ENCODE measurements at places on chromosomes 6 and 20.
A peak's percentile ranks its signal among the peaks of the same experiment; 100 is the strongest.

GRCh38 chr20:47740121-47740861 lies 45.0 kb downstream of the SULF2 start:
- no peak for DNase-seq

- DNase-seq, result no peak
Measured at GRCh38 chr6:166708460-166708859, 81.4 kb upstream of the RPS6KA2 start.

DNA sequence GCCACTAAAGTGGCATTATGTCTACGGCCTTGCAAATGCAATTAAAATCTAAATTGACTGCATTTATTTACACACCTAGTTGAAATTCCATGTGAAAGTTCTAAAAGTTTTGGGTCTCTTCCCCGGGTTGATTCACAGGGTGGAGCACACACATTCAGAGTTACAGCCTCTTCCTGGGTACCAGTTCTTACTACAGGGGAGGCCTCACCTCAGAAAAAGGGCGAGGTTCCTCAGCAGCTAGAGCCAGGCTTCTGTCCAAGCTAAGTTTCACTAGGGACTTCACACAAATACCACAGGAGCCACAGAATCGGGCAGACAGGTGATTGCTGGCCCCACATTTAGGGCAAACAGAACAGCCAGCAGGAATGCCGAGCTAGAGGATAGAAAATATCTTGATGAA lies 52.7 kb downstream of the DZANK1 start:
- DNase-seq, result no peak

DNA sequence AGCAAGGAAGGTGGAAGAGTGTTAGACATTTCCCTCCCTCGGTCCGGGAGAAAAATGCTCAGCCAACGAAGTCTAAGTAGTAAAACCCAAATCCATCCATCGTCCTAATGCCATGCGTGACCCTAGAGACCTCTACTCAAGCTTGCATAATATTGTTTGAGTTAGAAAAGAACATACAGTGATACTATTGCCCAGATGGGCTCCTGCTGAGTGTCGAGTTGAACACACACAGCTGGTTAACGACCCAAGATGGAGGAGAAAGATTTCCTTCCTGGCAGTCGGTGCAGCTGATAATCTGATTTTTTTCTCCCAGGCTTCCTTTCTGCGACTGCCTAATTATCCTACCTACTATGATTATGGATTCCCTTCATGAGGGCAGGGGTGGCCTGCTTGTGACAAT lies 164.4 kb upstream of the KCNG1 start:
- DNase-seq, result no peak

GRCh38 chr6:7155871-7156579 lies 48.3 kb downstream of the RREB1 start:
- DNase-seq, result no peak

DNA sequence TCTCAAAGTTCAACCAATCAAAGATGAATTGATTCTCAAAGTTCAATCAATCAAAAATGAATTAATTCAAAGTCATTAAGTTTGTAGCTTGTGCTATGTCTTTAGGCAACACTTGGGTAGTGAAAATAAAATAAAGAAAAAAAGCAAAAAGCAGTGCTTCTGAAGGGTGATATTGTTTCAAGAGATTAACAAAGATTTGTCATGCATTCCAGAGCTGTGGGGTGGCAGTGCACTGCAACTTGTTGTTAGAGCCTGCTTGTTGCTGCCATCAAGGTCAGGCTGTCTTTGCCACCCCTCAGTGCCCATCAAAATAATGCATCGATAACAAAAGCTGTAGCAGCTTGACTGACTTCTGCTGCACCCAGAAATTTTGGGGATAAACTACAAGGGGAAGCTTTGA lies 128.6 kb downstream of the RNF144B start:
- DNase-seq, result no peak

- DNase-seq, result no peak
Measured at GRCh38 chr6:159086033-159086618, 41.3 kb upstream of the TAGAP start.

DNA sequence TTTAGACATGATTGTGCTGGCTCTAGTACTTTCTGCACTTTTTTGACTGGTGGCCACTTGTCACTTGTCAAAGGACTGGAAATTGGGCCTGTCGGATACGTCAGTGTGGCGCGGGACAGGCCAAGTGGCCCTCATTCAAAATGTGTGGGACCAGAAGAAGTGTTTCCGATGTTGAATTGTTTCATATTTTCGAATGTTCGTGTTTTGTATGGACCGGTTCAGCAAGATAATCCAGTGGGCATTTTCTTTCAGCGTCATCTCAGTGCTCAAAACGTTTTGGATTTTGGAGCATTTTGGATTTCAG lies 3.5 kb downstream of the KIF25 start:
- DNase-seq, result no peak

DNA sequence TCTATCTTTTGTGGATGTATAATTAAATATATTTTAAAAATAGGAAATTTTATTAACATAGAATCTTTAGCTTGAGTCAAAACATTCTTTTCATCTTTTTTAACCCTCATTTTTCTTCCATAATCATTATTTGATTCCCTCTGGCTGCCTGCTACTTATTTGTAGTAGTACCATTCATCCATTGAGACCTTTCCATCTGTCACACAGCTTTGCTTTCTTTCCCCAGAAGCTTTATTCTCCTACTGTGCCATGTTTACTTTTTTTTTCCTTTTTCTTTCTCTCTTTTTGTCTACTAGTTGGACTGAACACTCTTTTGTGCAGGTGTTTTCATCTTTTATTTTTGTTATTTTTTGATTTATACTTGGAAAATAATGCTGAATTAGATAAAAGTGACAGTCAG lies 522.6 kb upstream of the MMS22L start:
- DNase-seq, result no peak

DNA sequence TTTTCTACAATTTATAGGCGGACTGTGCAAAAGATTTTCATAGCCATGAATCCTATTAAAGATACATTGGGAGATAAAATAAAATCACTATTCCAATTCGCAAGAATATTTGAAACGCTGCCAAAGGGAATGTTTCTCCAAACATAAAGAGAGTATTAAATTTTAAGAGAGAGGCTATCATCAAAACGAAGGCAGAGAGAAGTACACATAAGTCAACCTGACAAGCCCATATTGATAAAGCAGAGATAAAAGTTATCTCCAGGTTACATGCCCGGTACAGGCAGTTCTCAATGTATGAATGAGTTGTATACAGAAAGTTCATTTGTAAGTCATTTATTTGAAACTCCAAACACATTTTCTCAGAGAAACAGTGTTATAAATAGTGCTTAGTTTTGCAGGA lies 193.1 kb downstream of the ATXN1 start:
- DNase-seq, result no peak

GRCh38 chr6:72621291-72622093 lies at the start of gene KCNQ5:
Gene KCNQ5, plus strand, starts transcription at chr6:72622064.
- DNase-seq, result peak; percentile 37

DNA sequence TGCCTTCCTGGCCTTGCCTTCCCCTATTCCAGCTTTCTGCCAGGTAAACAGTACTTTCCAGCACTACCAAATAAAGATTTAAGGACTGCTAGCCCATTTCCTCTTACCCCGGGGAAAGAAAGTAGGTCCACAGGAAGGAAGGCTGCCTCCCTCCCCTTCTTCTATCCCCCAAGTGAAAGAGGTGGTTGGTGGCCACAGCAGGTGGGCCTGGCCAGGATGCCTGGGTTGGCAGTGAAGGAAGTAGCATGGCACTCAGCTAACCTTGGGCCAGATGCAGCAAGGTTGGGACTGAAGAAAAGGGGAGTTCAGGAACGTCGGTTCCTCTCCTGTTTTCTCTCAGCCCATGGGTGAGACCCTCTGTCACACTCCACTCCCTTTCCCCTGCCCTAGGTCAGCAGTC lies 8.9 kb downstream of the NFKBIL1 start:
- DNase-seq, result no peak

GRCh38 chr6:7646394-7646793 lies 56.4 kb downstream of the SNRNP48 start:
- DNase-seq, result no peak

GRCh38 chr6:95517568-95517967 lies 59.8 kb upstream of the MANEA start:
- no peak for DNase-seq

- DNase-seq, result peak; percentile 87
Measured at GRCh38 chr6:47134476-47135189, 92.5 kb upstream of the ADGRF1 start.

DNA sequence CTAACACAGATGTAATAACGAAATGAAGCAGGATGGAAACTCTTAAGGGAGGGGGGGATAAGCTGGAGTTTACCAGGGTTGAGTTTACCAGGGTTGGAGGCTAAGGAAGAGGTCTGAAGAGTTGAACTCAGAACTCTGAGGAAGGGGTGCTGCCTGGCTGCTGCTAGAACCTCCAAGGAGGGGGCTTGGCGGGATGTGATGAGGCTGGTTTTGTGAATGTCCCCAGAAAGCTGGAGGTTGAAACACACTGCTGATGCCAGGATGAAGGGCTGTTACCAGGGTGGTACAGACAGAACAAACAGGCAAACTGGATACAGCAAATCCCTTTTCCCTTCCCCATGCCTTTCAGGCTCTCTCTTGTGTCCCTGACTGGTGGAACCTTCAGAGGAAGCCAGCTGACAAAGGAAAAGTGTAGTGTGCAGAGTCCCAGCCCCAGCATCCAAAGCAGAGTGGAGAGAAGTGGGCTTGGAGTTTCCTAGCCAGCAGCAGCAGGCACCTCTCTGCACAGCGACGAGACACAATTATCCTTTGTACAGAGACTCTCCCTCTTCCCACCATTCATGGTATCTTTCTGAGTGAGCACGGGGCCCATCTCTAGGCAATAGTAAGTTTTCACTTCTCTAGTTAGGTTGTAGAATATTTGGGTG lies 23.7 kb downstream of the UBE2V1 start:
- no peak for DNase-seq

DNA sequence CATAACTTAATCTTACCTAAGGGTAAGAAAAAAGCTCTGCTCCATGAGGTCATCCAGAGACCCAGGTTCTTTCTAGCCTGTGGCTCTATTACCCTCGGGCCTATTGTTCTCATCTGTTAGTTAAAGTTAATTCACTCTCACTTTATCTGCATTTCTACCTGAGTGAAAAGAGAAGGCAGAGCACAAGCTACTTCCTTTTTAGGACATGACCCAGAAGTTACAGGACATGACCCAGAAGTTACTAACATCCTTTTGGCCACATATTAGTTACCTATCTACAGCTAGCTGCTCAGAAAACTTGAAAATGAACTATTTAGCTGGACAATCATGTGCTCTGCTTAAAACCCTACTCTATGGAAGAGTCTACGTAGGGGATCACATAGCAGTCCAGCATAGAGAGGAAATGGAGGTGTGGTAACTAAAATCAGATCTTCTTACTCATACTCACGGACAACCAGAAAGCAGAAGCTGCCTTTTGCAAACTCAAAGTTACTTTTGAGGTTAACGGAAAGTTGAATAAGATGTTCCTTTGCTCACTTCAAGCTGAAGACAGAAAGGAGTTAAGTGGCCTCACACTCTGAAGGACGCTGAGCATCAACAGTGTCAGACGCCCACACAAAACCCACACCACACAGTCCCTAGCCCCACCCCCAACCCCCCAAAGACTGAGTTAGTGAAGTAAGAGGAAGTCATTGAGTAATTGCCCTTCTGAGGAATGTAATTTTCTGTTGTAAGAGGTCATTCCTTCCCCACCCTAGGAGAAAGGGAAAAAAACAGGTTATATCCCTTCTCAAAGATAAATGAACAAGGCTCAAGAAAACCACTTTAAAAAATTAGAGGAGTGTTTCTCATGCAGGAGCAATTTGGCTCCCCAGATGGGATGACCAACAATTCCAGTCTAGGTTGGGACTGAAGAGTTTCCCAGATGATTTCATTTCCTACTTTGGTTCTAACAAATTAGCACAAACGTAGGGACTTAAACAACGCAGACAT lies 45.9 kb upstream of the TAB2 start:
- no peak for DNase-seq

GRCh38 chr20:33676121-33676520 lies 1.9 kb upstream of the NECAB3 start:
- no peak for DNase-seq

- no peak for DNase-seq
Measured at GRCh38 chr6:34512738-34513115, 43.4 kb downstream of the SPDEF start.

- no peak for DNase-seq
Measured at GRCh38 chr6:85347812-85348211, 102.1 kb upstream of the NT5E start.

All from NCI-H2227 treated with DMSO at 0.1 percent for 48 hours (cell line).